ENCODE measurements at places on chromosomes 1 and 21. TPM values are rescaled to one million over a fixed set of nuclear protein-coding genes. Genes with fewer than 3 reads are reported as not detected.

GRCh38 chr1:1757422-1758058 lies 20.7 kb downstream of the NADK start:
- no peak for DNase-seq

DNA sequence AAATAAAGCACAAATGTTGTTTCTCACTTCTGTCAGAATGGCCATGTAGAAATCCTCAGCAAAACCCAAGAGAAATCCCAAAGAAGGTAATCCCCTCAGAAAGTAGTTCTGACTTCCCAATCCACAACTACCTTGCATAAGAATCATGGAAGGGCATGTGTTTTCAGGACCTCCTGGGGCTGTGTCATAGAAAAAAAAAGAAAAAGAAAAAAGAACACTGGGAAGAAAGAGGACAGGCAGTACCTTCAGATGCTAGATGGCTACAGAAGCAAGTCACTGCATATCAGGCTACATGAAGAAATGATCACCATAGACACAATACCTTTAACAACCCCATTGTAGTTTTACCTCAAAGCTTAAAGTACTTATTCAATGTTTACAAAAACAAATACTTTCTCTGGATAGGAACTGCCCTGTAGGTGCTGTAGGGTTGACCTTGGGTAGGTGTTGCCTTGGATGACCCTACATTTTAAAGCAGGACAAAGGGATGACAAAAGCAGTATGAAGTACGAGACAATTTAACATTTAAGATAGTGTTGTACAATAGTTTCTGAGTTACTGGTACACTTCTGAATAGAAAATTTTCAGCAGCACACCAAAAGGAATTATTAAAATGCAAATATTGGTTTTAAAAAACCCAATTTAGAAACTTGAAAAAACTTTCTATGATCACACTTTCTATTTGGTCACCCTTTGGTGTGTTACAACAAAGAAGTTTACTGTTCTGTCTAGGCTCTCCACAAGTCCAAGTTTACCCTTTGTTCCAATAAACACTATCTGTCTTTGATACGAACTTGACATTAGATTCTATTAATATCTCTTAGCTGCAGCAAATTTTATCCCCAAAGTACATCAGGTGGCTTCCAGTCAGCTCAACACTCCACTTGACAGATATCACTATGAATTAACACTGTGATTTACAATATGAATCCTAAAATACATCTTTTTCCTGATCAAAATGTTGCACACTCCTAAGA lies 5.0 kb downstream of the TRIT1 start:
- no peak for DNase-seq

- no peak for DNase-seq
Observed at GRCh38 chr1:8206391-8206790, 111.5 kb upstream of the SLC45A1 start.

- DNase-seq, result peak; percentile 98
Observed at GRCh38 chr1:246428542-246429308, 78.4 kb downstream of the SMYD3 start.

- DNase-seq, result peak; percentile 58
Observed at GRCh38 chr1:226738421-226738994, 574 bp downstream of the ITPKB start.

- no peak for DNase-seq
Observed at GRCh38 chr1:30754684-30755171, 2.8 kb downstream of the LAPTM5 start.

GRCh38 chr1:153842006-153842471 lies 66.8 kb downstream of the SLC27A3 start:
- DNase-seq, result peak; percentile 10

GRCh38 chr1:204837440-204838084 lies 33.1 kb upstream of the NFASC start:
- DNase-seq, result peak; percentile 44

- peak; percentile 94 for DNase-seq
Observed at GRCh38 chr1:244353551-244354091, 98.1 kb downstream of the ADSS2 start.

DNA sequence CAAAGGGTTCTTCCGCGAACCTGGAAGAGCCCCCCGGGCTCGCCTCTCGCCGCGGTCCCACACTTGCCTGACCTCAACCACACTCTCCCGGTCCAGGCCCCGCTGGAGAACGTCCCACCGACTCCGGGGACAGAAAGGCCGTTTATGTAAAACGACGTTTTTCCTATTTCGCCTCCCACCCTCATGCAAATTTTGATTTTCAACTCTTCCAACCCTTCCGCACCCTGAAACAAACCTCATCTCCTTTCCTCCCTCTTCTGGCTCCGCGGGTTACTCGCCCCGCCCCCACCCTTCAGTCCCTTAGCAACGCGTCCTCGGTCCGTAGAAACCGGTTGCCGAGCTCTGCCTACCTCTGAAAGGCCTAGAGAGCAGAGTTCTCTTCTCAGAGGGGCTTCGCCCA lies at the start of gene C1orf141:
Gene C1orf141, minus strand, starts transcription at position 276 of the 400 bp plus-strand sequence. CDS start 7,730 bp downstream, outside the sequence.
- peak; percentile 9 for DNase-seq

DNA sequence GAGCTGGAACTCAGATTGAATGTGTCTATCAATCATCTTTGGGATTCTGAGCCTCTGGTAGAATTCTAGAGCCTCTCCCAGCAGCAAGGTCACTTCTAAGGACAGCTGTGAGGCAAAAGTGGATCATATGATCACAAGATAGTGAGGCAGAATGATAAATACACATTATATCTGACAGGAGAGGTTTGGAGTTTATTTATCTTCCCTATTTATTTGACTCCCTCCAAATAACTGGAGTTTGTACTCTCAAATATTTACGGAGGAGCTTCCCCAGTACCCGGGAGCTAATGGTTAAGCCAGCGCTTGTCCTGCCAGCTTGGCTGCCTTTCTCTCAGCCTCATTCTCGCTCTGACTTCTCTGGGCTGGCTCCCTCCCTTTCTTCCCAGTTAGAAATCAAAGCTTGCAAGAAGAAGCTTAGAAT lies 2.3 kb downstream of the HMGCS2 start:
- no peak for DNase-seq

DNA sequence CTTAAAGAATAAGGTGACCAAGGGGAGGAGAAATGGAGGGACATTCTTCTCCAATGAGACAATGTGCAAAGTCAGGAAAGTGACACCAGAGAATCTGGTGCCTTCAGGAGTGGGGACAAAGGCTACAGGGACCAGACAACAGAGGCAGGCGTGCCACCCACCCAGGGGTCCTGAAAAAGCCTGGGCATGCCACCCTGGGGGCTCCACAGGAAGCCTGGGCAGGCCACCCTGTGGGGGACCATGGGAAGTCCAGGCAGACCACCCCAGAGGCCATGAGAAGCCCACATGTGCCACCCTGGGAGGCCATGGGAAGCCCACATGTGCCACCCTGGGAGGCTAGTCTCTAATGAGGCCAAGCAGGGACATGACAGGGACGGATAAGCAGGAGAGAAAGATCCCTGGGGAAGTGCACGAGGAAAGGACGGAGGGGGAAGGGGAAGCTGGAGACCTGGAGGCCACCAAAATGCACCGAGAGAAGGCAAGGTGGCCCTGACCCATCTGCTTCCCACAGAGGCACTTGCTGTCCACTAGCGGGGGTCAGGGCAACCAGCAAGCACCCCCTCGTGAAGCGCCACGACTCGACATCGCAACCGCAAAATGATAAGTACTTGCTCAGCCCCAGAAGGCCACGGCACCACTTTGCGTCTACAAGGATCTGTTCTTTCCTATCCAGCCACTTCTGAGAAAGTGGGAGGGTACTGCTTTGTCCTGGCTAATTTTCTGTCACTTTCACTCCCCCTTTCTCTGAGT lies 7.2 kb upstream of the PDE9A start:
- DNase-seq, result no peak

- peak; percentile 68 for DNase-seq
Observed at GRCh38 chr1:56584910-56585528, 5.7 kb upstream of the PLPP3 start.

- no peak for DNase-seq
Observed at GRCh38 chr1:47753808-47754207, 243.4 kb downstream of the TRABD2B start.

DNA sequence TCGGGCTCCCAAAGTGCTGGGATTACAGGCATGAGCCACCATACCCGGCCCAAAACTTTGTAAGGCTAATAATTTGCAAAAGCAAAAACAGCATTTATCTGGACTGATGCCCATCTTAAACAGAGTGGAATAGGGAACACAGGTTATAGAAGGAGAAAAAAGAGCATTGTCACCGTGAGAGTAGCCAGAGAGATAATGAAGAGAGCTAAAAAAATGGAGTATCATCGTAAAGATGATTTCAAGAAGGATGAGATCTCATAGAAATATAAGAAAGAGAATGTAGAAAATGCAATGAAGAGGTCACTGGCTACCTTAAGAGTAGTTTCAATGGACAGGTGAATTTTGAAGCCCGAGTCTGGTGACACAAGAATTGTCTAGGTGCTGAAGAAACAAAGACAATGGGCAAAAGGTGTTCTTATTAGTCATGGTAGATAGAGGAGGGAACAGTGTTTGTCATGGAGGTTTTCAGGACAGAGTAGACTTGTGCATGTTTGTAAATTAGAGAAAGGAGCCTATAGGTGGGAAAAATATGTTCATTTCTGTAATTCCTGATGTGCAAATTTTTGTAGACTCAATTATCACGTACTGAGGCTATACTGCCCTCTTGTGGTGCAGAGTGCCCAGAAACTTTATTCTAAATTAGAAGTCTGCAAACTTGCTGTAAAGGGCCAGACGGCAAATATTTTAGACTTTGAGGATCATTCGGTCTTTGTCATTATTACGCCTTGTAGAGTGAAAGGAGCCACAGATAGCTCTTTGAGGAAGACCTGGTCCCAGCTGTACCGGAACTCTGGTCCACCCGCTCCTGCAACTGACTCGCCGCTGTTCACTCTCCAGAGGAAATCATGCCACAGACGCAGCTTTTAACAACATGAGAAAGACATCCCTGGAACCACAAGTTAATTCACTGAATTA lies 8.1 kb upstream of the TMEM183A start:
- DNase-seq, result peak; percentile 57

- DNase-seq, result no peak
Observed at GRCh38 chr1:246772686-246773085, 48.5 kb downstream of the SCCPDH start.

DNA sequence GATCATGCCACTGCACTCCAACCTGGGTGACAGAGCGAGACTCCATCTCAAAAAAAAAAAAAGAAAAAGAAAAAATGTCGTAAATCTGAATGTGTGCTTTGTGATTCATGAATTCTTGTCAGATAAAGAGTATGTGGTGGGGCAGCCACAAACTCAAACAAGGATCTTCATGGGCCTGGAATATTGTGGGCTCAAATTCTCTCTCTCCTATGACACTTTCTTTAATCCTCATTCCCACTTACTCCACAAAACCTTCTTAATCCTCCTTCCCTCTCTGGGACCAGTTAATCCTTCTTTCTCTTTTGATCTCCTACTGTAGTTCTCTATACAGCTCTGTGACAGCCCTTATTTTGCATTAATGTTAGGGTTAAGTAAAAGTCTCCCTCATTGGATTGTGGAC lies 112.3 kb downstream of the AK5 start:
- DNase-seq, result peak; percentile 74

Gene SCCPDH
- 42.4 TPM for total RNA-seq

Gene SPATA21
- total RNA-seq, result 0.02 TPM

Gene NUDT4B
- total RNA-seq, result 10.7 TPM

Gene SRSF11
- total RNA-seq, result 77.3 TPM

Gene TSPAN1
- total RNA-seq, result 0.47 TPM
